ENCODE measurements at places on chromosomes 12 and 14.

GRCh38 chr14:44759277-44759676, 202.5 kb downstream of the KLHL28 start:
- DNase-seq: no peak

- DNase-seq: no peak
These were observed 50.3 kb downstream of the MAP1LC3B2 start for GRCh38 chr12:116609319-116610114.

DNA sequence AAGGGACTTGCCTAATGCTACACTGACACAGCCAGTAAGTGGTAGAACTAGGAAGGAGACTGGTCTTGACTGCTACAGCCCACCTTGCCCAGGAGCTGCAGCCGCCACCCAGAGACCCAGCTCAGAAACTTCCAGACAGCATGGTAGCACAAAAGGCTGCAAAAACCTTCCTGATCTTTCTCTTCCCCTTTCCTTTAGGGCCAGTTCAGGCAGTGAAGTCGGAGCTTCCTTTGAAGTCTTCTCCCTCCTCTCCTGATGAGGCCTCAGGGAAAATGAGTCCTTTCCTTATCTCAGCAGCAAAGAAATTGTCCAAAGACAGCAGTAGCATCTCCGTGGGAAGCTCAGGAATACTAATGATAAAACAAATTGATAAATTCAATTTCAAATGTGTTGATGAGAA, 21.0 kb upstream of the CHST11 start:
- no peak for DNase-seq

- DNase-seq: no peak
These were observed 393.3 kb upstream of the RPL10L start for GRCh38 chr14:47044841-47045240.

GRCh38 chr14:61472011-61472672, 150.8 kb downstream of the PRKCH start:
- DNase-seq: peak; percentile 94

All from fibroblast of skin of left biceps (primary cell).